ENCODE measurements at places on chromosomes 4 and X. TPM values are rescaled to one million over a fixed set of nuclear protein-coding genes. Genes with fewer than 3 reads are reported as not detected.

Gene PCDH11X
- total RNA-seq = 0.31 TPM

Gene SPIN2B
- total RNA-seq = 12.1 TPM

Gene PLXNA3
- 117 TPM for total RNA-seq

Gene P2RY8
- total RNA-seq = not detected

Gene ARSJ
- 60.1 TPM for total RNA-seq

Gene TMEM255A
- 4.6 TPM for total RNA-seq

Gene SRPK3
- not detected for total RNA-seq

Gene PRR32
- total RNA-seq = not detected

Gene NAA11
- total RNA-seq = not detected

Gene CXCL8
- 1.5 TPM for total RNA-seq

Gene MAGED4B
- 150 TPM for total RNA-seq

Gene UCP1
- total RNA-seq = 0.46 TPM

Gene ADH4
- not detected for total RNA-seq

Gene TXK
- not detected for total RNA-seq

Gene NEIL3
- total RNA-seq = 0.91 TPM

Gene LRP2BP
- 0.27 TPM for total RNA-seq

Gene F11
- not detected for total RNA-seq

Gene DSPP
- not detected for total RNA-seq

Gene FAM114A1
- 159 TPM for total RNA-seq

Gene FAM236B
- not detected for total RNA-seq

Gene GAGE1
- not detected for total RNA-seq

Gene SOX3
- total RNA-seq = 0.98 TPM

Gene STARD8
- 1.0 TPM for total RNA-seq

Gene NELFA
- total RNA-seq = 24.5 TPM

Gene HSFX3
- not detected for total RNA-seq

Gene SLC9A7
- 20.8 TPM for total RNA-seq

Gene FOXR2
- not detected for total RNA-seq

Gene EVC2
- 3.5 TPM for total RNA-seq

Gene ELOVL6
- 19.2 TPM for total RNA-seq

Gene TAF7L
- total RNA-seq = 0.27 TPM

Gene DDIT4L
- 0.14 TPM for total RNA-seq

Gene TMPRSS11F
- total RNA-seq = not detected

Gene NAP1L3
- 10.8 TPM for total RNA-seq

Measured in astrocyte (in vitro differentiated cells and primary cell).